ENCODE measurements at places on chromosomes 12 and 14.
A peak's percentile ranks its signal among the peaks of the same experiment; 100 is the strongest.

DNA sequence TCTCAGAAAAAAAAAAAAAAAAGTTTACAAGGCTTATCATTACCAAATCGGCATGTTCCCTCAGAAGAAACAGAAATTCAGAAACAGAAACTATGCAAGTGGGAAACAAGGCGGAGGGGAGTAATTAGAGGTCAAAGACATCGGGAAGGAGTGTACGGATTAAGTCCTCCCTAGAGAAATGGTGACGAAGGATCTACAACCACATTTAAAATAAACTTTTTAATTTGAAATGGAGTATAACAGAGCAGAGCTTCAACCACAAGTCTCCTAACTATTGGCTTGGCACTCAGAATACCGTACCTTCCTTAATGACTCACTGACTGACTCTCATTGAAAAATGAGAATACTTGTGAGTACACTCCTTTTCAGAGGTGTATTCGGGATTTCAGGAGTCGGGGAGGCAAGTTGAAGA, 908 bp downstream of the ENTPD5 start:
- no peak for DNase-seq

- DNase-seq: no peak
Observed at GRCh38 chr12:750366-751191, 1.8 kb upstream of the WNK1 start.

DNA sequence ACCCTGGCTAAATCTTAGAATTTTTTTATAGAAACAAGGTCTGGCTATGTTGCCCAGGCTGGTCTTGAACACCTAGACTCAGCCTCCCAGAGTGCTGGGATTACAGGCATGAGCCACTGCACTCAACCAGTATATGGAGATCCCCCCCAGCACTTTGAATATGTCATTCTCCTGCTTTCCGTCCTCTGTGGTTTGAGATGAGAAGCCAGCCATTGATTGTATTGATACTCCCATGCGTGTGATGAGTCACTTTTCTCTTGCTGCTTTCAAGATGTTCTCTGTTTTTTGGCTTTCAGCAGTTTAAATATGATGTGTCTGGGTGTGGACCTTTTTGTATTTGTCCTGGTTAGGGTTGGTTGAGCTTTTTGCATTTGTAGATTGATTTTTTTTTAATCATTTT, 75.2 kb upstream of the DNM1L start:
- DNase-seq: no peak

DNA sequence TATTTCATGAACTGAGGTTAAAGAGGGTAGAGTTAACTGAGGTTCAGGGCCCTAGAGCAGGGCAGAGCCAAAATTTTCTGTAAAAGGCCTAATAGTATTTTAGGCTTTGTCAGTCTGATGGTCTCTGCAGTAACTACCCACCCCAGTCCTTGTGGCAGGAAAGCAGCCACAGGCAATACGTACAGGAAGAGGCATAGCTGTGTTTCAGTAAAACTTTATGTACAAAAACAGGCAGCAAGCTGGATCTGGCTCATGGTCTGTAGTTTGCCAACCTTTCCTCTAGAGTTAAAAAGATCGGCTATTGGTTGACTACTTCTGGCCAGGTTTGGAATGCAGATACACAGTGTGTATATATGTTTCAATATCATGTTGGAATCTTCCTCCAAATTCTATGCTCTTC, 17.2 kb downstream of the TM7SF3 start:
- DNase-seq: no peak

DNA sequence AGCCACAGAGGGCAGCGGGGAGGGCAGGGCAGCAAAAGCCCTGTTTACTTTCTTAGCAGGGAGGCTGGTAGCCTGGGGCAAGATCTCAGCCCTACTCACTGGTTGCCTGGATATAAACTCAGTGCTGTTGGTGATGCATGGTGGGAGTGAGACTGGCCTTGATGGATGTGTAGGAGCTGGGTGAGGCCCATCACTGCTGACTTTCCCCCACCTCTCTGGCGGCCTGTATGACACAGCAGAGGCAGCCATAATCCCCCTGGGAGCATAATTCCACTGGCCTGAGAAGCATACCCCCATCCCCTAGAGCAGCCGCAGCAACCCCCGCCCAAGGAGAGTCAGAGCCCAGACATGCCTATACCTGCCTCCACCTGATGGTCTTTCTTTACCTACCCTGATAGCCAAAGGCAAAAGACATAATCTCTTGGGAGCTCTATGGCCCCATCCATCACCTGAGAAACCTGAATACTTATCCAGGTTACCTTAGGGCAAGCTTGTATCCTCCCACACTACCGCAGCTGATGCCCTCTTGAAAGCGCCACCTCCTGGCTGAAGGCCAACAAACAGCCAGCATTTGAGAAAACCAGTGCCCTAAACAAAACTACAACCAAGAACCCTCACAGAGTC, 59.3 kb downstream of the DNAI7 start:
- DNase-seq: no peak

DNA sequence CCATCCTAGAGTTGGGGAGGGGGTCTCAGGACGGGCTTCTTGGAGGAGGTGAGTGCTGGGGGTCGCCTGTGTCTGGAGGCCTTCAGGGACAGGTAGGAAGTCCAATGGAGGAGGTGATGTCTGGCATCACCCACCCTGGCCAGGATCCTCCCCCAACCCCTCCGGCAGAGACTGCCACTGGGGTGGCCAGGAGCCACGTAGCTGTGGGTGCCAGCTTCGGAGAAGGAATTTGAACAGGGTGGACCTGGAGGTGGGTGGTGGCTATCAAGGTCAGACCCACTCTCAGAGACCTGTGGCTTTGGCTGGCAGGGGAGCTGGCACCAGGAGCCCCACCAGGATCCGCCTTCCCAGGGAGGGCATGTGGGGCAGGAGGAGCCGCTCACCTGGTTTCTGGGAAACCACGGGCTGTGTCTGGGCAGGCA, 9.1 kb downstream of the CEP170B start:
- DNase-seq: no peak

DNA sequence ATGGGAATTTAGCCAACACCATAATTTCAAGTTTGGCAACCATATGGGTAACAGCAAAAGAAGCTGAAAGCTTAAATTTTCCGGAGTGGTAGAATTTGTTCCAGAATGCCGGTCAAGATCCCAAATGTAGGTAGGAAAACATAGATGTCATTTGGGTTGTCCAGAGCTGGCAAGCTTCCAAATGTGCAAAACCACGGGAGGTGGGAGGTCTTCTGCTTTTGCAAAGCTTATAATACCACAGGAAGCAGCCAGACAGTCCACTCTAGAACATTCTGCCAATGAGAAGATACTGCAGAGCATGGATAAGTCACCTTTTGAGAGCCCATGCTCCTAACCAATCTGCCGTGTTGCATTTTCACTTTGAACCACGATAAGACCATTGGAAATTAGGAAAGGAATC, 26.4 kb upstream of the BATF start:
- DNase-seq: no peak

DNA sequence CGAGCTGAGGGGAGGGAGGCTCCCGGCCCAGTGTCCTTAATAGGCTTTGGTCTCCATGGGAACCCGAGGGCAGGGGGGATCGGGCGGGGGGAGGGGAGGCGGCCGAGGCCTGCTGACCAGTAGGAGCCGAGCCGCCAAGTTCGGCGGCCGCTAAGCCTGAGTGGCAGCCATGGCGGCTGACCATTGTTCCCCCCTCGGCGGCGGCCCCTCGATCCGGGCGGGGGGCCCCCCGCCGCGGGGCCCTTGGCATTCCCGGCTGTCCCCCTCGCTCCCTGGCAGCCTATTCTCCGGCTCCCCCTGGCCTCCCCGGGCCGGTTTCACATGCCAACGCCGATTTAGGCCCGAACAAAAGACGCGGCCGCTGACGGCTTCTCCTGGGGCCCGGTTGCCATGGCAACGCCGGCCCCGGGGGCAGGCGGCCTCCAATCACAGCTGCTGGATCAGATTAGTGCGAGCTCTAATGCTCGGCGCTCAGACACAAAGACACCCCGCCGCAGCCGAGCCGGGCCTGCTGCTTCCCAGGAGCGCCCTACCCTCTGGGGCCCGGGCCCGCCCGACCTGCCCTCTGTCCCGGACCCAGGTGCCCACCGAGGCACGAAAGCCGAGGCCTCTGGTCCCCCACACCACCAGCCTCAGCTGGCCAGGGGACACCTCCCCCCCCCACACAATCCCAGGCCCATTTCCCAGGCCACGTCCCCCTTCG, 7.3 kb downstream of the MSI1 start:
- DNase-seq: peak; percentile 58

DNA sequence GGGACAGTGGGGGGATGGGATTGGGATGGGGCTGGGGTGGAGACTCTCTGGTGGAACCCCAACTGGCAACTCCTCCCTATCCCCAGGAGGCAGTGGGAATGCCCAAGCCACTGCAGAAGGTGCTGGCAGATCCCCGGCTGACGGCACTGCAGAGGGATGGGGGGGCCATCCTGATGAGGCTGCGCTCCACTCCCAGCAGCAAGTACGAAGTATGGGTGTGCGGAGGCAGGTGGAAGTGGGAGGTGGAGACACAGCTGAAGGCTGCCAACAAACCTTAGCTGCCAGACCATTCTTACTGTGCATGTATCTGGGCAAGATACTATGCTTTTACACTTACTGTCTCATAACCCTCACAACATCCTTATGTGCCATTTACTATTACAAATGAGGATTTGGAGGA, 8.2 kb downstream of the ARHGEF40 start:
- no peak for DNase-seq

- DNase-seq: no peak
Observed at GRCh38 chr12:78181544-78182162, 351.0 kb downstream of the NAV3 start.

- DNase-seq: no peak
Observed at GRCh38 chr12:47733142-47733541, 7.9 kb upstream of the ENDOU start.

GRCh38 chr12:52266514-52266913, 7.9 kb upstream of the KRT86 start:
- no peak for DNase-seq

GRCh38 chr12:52139579-52140062, 52.2 kb downstream of the KRT80 start:
- no peak for DNase-seq

DNA sequence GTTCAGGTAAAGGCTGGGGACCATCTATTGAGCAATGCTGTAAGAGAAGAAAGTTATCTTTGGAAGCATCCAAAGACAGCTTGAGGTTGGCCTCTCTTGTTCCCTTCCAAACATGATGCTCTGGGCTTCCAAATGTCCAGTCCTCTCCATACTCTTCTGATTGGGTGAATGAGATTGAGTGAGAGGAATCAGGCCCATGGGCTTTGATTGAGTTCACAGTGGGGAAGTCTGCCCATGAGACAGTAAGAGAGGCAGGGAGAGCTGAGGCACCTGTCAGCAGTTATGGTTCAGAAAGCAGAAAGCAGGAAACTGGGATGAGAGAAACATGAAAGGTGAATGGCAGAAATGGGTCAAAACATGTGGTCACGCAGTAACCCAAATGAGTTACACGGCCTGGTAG, 1006.9 kb downstream of the VRK1 start:
- no peak for DNase-seq

- no peak for DNase-seq
Observed at GRCh38 chr12:88420457-88420856, 159.8 kb downstream of the KITLG start.

- DNase-seq: no peak
Observed at GRCh38 chr12:14668591-14668990, 27.8 kb downstream of the GUCY2C start.

DNA sequence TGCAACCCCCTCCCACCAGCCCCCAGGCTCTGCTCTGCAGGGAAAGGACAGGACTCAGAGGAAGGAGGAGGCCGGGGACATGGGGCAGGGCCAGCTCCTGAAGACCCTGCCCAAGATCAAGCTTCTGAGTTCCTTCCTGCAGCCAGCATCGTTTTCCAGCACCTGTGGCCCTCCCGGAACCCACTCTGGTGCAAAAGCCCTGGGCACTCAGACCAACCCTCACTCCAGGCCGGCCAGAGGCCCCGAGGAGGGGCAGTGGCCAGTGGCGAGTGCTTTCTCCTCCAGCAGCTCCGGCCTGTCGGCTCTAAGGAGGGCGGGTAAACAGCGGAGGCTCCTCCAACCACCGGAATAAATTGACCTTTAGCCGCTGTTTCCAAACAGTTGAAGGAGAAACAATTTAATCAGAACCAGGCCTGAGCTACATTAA, 10.8 kb downstream of the TMEM179 start:
- no peak for DNase-seq

Measured in NCI-H446 treated with DMSO at 0.1 percent for 48 hours (cell line).